Stimulated activated CD8-positive, alpha-beta memory T cell treated with anti-CD3 and anti-CD28 coated beads, Interleukin-4, amount 100 ng/mL, for 1 hour (primary cell): ENCODE measurements at places on chromosomes 12 and 14.

GRCh38 chr12:11600199-11600598, 49.3 kb upstream of the ETV6 start:
- DNase-seq, result no peak

DNA sequence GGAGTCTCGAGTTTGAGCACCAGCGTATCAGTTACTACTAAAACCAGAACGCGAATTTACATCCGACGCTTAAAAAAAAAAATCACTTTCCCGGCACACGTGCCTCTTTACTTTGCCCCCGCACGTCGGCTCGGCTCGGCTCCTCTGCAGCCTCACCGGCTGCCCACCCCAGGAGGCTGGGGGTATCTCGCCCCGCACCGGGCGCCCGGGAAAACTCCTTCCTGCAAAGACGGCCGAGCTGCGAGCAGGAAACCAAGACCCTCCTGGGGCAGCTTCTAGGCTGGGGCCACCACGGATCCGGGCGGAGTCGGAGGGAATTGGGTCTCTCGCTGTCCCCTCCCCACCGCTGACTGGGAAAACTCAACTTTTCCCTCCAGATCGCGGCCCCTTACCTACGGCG, 610 bp downstream of the VSIG10 start:
- DNase-seq, result no peak

DNA sequence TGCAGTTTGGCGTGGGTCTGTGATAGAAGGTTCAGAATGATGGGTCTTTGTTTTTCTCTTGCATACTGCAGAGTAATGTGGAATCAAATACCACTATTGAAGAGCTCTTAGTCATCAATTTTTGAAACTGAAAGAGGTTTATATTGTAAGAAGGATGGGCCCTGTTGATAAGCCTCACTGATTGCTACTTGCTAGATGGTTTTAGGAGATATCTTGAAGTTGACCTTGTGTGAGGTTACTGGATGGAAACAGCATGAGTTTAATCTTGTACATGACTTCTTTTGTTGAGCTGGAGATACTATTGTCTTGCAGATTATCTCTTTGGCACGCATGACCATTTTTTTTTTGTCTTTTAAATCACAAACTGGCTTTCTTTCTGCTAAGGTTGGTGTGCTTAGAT, 13.8 kb downstream of the BICD1 start:
- no peak for DNase-seq

DNA sequence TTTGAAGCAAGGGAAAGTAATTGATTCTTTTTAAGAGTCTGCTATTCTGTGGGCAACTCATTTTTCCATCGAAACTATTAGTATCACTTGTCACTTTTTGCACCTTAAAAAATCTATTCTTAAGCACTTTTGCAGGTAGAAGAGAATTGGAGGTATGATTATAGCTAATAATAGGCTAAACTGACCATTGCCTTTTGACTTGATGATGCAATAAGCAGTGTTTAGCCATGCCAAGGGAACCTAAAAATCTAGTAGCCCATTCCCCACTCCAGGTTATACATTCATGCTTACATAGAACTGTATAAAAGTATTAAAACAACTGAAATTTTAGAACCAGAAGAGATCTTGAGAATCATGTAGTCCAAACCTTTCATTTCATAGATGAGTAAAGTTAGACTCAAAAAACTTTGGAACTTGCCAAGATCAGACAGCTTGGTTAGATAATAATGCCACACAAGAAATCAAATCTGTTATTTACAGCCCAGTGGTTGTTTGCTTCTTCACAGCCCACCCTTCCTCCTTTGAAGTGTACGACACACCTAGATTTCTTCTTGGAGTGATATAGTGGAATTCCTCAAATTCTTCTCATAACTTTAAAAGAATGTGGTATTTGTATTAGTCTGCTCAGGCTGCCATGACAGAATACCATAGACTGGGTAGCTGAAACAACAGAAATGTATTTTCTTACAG, 21.7 kb upstream of the GARIN2 start:
- DNase-seq, result no peak

- no peak for DNase-seq
These were observed 137.6 kb upstream of the MAX start for GRCh38 chr14:65239938-65240296.

- DNase-seq, result no peak
These were observed 960.3 kb upstream of the TMEM132C start for GRCh38 chr12:127306604-127307215.

DNA sequence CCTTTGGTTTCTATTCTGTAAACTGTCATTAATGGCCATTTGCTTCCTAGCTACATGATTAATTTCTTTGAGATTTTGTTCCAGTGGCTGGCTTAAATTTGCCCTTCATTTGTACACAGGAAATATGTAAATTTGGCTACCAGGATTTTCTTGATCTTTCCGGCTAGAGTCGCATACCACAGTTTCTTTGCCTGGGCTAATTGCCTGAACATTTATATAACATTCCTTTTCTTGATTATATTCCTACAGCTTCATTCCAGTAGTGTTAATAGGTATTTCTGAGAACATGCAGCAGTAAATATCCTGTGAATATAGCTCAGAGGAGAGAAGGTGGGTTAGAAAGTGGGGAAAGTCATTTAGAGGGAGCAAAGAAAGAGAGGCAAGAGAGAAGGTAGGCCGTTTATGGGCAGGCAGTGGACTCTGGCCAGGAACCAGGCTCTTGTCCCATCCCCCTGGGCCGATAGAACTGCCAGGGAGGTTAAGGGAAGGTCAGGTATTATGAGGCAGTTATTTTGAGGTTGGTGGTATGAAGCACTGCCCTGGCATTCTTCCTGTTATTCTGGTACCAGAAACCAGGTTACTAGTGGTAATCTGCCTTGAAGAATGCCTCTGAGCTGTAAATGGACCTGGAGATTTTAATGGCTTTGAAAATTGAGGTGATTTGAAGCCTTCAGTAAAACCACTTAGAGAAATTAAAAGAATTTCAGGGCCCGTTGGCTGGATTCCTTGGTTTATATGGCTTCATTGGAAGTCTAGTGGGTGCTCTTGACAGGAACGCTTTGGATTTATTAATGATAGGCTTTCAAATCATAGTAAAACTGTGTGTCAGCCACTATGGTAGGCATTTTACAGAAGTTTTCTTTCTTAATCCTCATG, 4.4 kb downstream of the RNF10 start:
- DNase-seq, result no peak

DNA sequence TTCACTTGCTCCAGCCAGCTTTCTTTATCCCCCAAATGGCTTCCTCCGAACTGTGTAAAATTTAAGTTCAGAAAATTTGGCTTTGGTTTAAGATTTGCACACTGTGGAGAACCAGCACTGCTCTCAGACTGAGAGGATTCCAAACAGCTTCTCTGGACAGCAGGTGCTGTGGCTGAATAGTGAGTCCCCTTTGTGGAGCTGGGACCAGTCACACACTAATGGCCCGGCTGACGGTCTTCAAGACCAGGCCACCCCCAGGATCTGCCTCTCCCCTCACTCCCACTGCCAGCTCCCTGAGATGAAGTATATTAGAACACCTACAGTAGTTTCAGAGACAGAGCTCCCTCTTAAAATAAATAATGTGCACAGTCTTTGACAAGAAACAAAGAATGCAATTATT, 267.3 kb downstream of the BCAT1 start:
- no peak for DNase-seq

- no peak for DNase-seq
These were observed 30.6 kb upstream of the TSPAN9 start for GRCh38 chr12:3046441-3047200.

DNA sequence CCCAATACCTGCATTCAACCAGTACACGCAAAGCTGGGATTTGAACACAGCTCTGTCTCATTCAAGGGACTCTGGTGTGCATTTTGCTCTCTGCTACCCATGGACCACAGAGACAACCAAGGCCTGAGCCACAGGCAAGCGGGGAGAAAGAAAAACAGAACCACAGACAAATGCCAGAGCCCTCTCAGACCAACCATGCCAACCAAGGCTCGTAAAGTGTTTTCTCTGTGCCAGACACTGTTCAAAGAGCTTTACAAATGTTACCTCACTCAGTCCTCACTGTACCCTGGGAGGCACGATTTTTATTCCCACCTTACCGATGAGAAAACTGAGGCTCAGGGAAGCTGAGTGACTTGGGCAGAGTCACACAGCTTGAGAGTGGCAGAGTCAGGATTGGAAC, 32.4 kb upstream of the EML1 start:
- no peak for DNase-seq

DNA sequence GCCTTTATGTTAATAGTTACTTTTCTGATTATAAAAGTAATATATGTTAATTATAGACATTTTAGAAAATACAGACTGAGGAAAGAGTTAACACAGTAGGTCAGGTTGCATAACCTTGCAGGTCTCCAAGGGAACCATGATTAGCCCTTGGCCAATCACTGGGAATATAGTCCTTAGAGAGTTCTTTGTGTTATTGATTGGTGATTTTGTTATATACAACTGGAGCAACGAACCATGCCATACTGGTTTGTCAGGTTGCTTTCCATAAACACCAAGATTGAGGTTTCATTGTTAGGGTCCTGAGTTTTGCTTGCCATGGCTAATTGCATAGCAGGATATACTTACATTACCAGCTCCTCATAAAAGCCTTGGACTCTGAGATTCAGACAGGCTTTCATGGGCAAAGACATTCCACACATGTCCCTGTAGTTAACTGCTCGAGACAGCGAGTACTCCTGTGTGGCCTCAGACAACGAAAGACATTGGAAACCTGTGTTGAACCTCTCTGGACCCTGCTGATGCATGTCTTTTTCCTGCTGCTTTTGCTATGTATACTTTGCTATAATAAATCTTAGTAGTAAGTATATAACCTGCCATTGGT, 33.7 kb downstream of the MAPK1IP1L start:
- no peak for DNase-seq

GRCh38 chr14:49220492-49220891, 365.7 kb downstream of the RPS29 start:
- no peak for DNase-seq

DNA sequence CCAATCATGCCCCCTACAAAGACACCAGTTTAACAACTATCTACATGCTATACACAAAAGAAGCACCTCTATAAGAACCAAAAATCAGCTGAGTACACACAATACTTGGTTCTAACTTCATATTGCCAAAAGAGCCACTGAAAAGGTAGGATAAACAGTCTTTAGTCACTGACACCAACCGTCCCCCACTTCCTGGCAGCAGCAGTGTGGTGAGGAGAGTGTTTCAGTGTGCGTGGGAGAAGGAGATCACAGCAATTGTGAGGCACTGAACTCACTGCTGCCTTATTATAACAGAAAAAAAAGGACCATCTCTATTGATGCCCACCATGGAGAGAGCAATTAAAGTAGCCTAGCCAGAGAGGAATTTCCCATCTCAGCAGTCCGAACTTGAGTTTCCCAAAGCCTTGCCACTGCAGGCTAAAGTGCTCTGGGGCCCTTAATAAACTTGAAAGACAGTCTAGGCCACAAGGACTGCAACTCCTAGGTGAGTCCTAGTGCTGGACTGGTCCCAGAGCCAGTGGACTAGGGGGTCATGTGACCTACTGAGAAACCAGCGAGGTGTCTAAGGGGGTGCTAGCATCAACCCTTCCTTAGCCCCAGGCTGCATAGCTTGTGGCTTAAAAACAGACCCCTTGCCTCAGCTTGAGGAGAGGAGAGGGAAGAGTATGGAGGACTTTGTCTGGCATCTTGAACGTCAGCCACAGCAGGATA, 37.1 kb upstream of the LMNTD1 start:
- peak; percentile 3 for DNase-seq

- no peak for DNase-seq
These were observed 39.1 kb downstream of the DDHD1 start for GRCh38 chr14:53113989-53114388.

- DNase-seq, result no peak
These were observed 18.0 kb downstream of the TRPV4 start for GRCh38 chr12:109815225-109815624.

DNA sequence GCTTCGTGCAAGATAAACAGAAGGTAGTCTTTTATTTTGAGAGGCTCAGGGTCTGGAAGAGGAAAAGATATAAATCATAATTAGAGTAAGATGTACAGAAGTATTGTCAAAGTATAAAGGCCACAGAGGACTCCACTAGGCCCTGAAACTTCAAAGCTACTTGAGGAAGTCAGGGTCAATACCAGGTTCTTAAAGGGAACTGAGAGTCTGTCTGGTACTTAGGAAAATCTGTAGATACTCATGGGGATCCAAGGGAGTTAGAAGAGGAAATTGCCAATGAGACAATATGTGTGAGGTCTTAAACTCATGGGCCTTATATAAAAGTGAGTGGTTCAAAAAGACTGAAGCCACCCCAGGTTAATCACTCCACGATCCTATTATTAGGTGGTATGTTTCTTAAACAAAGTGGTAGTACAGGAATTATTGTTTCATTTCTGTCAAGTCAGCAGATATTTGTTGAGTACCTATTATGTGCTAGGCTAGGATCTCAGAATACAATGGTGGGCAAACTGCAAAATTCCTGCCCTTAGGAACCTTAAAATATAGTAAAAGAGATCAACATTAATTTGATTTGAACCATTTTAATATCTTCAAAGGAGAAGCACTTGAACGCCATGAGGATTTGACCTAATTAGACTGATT, 314.6 kb downstream of the ADAMTS20 start:
- DNase-seq, result no peak

- DNase-seq, result no peak
These were observed 6.3 kb upstream of the MLXIP start for GRCh38 chr12:122072031-122072970.

- DNase-seq, result no peak
These were observed 72.5 kb upstream of the ATP2B1 start for GRCh38 chr12:89781156-89781555.

GRCh38 chr14:102644523-102644922, 52.1 kb downstream of the RCOR1 start:
- DNase-seq, result no peak

GRCh38 chr14:89504602-89505313, 87.7 kb upstream of the FOXN3 start:
- no peak for DNase-seq

GRCh38 chr12:5964913-5965900, 20.1 kb upstream of the ANO2 start:
- no peak for DNase-seq

- no peak for DNase-seq
These were observed 38.5 kb downstream of the NFKBIA start for GRCh38 chr14:35366056-35366451.

GRCh38 chr14:24847568-24848095, 202.3 kb downstream of the STXBP6 start:
- no peak for DNase-seq

GRCh38 chr14:65753061-65753460, 340.5 kb downstream of the FUT8 start:
- no peak for DNase-seq

DNA sequence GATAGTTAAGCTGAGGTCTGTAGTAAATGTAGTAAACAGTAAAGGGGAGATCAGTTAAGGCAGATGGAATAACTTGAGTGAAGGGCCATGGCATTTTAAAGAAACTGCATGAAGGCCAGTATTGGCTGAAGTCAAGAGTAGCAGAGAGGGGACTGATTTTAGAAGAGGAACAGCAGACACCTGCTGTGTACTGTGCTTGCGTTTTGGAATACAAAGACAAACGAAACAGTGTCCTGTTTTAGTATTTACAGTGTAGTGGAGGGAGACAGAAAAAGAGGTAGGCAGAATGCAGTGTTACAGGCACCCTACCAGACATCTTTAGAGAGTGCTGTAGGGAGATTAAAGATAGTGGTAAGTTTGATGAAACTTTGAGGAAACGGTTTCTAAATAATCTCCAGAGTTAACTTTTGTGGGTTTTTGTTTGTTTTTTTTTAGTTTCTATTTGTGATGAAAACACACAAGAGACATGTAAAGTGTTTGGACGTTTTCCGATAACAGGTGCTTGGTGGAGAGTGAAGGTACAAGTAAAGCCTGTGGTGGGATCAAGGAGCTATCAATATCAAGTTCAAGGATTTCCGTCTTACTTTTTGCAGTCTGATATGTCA, 2.1 kb downstream of the HELB start:
- DNase-seq, result no peak

- no peak for DNase-seq
These were observed 527 bp downstream of the CAMKK2 start for GRCh38 chr12:121295746-121296617.
